ENCODE measurements at places on chromosomes 3 and 15. TPM values are rescaled to one million over a fixed set of nuclear protein-coding genes. Genes with fewer than 3 reads are reported as not detected.

GOLGA6D gene
- 0.19 TPM for total RNA-seq

DNA sequence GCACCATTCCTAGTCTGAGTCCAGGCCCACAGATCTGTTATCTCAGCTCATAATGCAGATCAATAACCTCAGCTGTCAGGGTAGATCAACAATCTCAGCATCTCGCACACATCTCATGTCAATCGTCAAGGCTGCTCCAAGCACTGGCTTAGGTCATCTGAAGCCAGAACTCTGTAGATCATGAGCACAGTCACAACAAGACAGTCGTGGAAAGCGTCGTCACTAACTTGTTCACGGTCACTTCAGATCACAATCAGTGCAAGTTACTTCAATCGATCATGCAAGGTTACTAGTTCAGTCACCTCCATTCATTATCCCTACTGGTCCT lies 71.8 kb downstream of the RBPMS2 start:
- DNase-seq, result no peak

DNA sequence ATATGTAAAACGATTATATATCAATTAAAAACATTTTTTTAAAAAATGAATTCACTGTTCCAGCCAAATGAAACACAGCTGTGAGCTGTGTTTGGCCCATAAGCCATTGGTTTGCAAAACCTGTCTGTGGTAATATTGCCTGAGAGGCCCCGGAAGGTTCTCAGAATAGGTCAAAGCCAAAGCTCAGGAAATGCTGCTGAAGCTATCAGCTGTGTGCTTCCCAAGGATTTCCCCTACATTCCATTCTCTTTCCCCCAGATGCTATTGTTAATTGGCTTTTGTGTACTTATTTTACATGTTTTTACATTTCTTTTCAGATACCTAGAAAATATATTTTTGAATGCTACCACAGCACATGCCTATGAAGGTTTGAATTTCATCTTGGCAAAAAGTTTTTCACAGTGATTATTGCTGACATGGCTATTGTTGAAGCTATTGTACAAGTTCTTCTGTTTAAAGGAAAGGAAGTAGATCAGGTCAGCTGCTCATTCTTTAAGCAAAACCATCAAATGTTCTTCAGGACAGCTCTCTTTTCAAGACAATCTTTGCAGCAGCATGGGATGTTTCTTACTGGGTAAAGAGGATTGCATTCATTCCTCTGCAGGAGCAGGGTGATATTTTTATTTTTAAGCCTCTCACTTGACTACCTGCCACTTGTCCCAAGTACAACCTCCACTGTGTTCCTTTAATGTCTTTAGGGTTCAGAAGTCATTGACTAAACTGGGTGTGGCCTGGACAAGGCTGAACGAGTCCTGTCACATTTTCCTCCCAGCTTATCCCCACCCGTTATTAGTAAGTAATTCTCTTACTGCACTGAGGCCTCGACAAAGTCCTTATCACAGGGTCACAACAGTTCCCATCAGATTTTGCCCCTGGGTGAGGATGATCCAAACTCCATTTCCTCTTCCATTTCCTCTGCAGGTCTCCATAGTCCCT lies 26.3 kb upstream of the BNC1 start:
- DNase-seq, result no peak

- no peak for DNase-seq
Observed at GRCh38 chr15:56532721-56533460, 68.0 kb upstream of the MNS1 start.

DNA sequence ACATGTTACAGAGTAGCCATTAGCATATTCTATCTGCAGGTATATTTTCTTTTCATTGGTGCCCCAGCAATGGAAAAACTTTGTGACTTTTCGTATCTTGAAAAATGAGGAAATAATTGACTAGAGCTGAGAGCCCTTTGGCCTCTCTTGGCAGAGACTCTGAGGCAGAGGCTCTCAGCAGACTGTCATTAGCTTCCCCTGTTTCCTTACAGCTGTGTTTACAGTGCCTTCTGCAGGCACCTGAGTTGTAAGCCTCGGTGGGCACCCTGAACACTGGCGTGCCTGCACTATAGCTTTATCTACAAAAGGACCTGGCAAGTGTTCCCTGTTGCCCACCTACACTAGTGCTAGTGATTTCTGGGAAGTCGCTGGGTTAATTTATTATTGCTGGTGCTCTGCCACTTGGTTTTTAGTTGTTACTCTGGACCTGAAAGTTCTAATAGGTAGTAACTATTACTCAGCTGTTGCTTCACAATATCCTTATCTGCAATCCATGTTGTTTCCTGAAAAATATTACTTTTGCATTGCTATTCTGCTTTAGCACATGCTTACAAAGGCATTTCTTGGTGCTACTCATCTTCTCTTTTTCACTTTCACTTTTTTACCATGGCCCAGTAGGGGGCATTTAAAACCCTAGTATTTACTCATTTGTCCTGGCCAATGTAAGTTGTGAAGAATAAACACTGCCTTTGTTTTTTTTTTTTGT lies 7.8 kb upstream of the GPR171 start:
- no peak for DNase-seq

DNA sequence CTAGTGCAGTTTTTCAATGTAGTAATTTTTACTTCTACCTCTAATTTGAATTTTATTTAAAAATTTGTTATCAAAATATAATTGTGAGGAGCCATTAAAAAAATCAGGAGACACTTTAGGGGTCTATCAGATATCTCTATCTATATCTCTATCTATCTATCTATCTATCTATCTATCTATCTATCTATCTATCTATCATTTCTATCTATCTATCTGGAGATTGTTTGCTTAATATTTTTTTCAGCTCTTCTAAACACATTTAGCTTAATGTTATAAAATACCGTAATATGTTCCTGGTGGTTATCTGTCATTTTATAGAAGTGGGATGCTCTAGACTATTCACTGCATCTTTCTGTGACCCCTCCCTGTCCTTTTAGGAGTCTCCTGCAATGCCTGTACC lies 193.7 kb upstream of the P2RY1 start:
- DNase-seq, result no peak

ZNF385D gene
- not detected for total RNA-seq

RTP1 gene
- not detected for total RNA-seq

DNA sequence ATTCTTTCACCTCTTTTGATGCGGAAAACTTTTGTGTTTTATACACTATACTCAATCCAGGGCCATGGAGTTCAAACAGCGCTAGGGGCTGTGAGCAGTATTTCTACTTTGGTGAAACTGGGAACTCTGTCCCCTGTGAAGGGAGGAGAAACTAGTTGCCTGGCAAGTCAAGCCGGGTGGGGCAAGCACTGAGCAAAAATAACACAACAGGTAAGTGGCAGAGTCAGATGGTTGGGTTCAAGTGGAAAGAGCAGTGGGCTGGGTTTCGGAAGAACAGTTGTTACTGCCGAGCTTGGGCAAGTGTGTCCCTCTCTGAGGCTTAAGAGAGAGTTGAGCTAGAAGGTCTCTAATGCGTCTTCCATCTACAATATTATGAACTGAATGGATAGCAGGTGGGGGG lies 59.7 kb upstream of the ROPN1 start:
- no peak for DNase-seq

CRTAP gene
- 36.0 TPM for total RNA-seq

DNA sequence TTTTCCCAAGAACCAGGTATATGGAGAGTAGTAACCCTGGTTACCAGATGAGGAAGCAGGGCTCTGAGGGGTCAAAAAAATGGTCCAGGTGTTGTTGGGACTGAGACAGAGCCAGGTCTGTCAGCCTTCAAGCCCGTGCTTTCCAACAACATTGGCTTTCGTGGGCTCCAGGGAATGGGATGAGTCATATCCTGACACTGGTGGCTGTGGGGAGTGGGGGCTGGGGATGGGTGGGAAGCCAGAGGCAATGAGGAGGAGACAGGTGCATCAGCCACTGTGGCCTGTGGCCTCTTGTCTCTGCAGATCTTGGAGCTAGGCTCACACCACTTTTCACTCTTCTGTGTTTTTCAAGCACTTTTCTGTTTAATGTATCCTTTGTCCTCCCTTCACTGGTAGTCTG lies 38.2 kb downstream of the CORO2B start:
- DNase-seq, result no peak

DNA sequence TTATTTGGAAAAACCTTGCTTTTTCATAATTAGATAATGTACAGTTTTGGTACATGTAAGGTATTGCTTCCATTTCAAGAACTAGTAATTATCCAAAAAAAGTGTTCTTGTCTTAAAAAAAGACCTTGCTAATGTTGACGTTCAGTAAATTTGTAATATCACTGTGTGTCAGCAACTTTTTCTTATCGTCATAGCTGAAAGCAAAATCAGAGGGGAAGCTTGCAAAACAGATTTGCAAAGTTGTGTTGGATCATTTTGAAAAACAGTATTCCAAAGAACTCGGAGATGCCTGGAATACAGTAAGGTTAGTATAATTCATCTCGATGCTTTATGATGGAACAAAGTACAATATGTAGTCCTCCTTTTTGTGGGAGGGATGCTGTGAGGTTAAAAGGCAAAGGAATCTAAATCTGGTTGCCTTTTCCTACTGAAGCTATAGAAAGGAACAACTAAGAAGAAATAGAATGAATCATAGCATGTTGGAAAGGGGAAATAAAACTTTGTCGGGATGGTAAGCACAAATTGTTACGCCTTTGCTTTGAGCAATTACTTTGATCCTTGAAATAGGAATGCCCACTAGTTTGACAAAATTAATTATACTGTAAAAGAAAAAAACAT lies 1.5 kb downstream of the NSUN3 start:
- no peak for DNase-seq

DNA sequence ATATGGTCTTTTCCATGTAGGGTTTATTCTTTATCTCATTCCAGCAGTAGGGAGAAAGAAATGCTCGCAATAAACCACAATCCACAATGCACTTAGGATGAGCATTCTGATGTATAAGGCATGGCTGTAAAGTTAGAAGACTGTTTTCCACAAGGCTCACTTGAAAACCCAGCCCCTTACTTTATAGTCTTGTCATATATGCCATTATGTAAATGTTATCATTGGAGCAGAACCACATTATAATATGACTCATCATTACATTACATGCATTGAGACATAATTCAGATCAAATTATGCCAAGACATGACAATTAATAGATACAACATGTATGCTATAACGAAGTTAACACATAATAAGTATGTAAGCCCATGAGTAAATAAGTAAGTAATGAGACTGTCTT lies 348.1 kb downstream of the LSAMP start:
- DNase-seq, result no peak

DNA sequence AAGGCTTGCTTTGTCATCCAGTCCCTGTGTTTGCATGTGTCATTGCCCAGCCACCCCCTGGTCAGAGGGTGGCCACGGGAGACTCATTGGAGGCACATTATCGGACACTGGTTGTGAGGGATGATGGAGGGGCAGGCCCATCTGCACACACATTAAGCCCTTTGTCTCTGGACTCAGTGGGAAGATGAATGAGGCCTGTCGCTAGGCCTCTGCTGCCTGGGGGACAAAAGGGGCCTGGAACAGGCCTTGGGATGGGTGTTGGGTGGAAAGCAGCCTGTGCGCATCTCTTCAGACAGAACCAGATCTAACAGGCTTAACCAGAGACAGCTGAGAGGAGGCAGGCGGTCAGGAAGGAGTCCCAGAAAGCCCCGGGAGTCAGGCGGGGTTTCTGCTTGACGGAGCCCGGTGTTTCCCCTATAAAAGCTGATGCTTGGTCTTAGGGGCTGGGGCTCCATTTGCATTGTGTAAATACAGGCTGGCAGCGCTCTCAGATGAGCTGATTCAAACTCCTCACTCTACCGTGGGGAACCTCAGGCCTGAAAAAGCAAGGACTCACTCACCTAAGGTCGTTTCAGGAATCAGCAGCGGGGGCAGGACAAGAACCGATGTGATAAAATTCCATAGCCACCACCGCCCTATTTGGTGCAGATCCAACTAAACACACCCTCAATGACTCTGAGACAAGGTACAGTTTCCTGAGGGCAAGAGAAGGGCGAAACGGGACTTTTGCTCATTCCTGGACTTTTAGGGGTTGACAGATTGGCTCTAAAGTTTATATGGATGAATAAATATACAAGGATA lies 17.1 kb upstream of the SKIC8 start:
- DNase-seq, result no peak

HMCES gene
- total RNA-seq, result 62.2 TPM

GRCh38 chr3:71051893-71052687 lies 531.4 kb downstream of the FOXP1 start:
- no peak for DNase-seq

DNA sequence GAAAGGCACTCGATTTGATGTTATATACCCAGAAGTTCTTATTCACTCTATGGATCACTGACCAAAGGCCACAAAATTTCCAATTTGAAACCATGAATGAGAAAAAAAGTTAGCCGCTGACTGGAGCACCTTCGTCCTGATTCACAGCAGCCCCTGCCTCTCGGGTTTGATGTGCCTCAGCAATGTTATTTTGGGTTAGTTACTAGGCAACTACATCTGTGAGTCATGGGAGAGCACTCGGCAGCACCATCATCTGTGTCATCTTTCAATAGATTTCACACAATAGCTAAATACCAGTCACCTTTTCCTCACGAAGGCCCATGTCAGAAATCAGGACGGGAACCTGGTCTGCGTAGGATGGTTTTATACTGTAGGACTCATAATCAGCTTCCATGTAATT lies 269.2 kb downstream of the ZBBX start:
- DNase-seq, result no peak

DNA sequence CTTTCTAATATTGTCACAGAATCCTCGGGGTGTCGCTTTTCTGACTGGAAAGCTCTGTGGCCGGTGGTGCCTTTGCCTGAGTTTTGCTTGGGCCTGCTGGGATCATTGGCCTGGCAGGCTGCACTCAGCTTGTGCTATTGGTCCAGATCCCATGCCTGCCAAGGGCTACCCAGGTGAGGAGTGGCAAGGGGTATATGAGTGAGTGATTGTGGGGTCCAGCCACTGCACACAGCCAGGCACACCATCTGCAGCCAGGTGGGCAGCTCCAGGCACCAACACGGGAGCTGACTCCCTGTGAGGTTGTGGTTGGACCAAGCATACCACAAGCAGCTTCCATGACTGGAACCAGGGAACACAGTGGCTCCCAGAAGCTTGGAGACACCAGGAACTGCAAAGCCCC lies 557.2 kb downstream of the SI start:
- DNase-seq, result no peak

GRCh38 chr3:307182-307581 lies 110.6 kb downstream of the CHL1 start:
- DNase-seq, result no peak

DNA sequence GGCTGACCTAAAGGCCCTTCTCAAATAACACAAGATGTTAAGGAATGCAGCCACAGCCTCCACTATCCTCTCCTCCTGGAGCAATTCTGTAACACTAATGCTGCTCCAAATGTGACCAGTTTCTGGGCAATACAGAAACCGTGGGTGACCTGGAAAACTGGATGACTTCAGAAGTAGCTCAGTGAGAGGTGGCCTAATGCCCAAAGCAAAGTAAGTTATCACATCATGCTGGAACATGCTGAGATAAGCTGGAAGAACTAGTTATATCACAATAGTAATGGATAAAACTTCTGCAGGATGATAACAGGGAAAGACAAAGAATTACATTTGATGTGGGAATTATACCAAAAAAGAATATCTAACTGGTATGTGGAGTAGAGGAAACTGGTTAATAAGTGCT lies 72.0 kb downstream of the DHX30 start:
- no peak for DNase-seq

Measured in naive thymus-derived CD8-positive, alpha-beta T cell (primary cell).